ENCODE measurements at places on chromosomes 16 and 17.

- DNase-seq, result peak; percentile 93
Measured at GRCh38 chr17:82153745-82154375, 55.8 kb upstream of the FASN start.

GRCh38 chr16:23826528-23827045 is 9.2 kb upstream of the PRKCB start:
- DNase-seq, result no peak

DNA sequence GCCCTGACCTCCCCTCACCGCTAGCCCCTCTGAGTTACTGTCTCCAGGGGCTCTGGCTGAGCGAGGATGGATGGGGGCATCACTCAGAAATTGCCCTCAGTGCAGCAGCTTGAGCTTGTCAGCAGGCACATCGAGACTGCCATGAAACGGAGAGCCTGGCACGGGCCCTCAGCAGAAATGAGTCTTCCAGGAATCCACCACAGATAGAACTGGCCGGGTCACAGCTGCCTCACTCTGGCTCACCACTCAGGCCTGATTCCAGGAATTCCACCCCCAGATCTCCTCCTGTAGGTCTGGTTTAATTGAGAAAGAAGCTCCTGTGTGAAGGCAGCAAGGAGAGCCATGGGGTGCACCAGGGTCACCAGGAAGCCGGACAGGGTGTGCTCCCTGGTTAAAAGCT is 85.5 kb downstream of the GSG1L start:
- no peak for DNase-seq

DNA sequence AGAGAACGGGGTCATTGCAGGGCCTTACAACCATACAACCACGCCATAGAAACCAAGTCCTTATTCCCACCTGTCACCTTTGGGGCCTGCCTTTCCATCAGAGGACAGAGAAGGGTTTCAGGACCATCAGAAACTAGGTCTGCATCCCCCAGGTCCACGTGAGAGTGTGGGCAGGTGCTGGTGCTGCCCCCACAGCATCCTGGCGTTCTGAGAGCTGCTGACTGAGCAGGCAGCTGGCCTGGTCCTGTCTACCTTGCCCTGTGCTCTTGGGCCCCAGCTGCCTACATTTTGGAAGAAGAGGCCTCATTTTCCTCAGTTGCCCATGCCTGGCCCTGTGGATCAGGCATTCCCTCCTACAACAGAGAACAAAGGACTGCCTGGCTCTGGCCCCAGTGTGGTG is 21.6 kb downstream of the ZNF276 start:
- no peak for DNase-seq

- no peak for DNase-seq
Measured at GRCh38 chr17:34624767-34625383, 45.5 kb downstream of the TMEM132E start.

- peak; percentile 68 for DNase-seq
Measured at GRCh38 chr16:68382296-68382718, 66.0 kb downstream of the SMPD3 start.

- no peak for DNase-seq
Measured at GRCh38 chr16:86134802-86135461, 236.0 kb downstream of the IRF8 start.

GRCh38 chr17:980406-981291 is 1.1 kb upstream of the NXN start:
- peak; percentile 63 for DNase-seq

DNA sequence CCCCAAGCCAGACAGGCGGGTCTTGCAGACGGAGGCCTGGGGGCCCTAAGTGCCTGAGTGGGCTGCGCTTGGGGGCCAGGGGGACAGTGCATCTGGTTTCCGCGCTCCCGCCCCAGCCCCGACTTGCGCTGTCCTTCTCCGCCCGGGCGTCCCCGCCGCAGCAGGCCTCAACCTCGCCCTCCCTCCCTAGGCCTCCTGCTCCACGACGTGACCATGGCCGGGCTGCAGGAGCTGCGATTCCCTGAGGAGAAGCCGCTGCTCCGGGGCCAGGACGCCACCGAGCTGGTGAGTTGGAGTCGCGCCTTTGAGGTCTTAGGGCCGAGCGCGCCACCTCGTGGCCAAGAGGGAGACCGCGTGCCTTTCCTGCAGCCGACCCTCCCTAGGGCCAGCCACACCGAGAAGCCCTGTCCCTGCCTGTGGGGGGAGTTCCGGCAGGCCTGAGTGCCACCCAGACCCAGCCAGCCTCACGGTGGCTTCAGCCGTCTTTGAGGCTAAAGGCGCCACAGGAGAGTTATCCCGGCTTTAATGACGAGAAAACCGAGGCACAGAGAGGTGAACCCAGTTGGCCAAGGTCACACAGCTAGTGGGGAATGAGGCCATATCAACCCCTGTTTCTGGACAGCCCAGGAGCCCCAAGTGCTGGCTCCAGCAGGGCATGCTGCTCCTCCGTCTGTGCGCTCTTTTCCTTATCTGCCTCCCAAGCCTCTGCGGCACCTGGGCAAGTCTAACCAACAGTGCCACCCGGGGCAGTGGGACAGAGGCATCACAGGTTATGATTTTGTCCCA is 12.2 kb upstream of the NDRG4 start:
- peak; percentile 78 for DNase-seq

DNA sequence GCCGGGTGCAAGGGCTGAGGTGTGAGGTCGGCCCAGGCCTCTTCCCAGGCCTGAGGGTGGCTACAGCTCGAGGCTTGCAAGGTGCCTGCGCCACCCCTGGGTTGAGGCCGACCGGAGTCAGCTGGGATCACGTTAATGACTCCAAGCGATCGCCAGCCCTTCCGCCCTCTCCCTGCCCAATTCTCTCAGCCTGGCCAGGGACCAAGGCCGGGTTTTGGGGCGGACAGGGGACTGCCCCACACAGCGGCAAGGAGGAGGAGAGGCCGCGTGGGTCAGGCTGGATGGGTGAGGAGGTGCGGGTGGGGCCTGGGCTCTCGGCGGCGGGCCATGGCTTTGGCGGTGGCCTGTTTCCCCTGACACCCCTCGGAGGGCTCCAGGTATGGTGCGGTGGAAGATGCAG is 3.2 kb upstream of the WDR24 start:
- no peak for DNase-seq

GRCh38 chr17:57533684-57534305 is 211.3 kb downstream of the CCDC182 start:
- DNase-seq, result no peak

- no peak for DNase-seq
Measured at GRCh38 chr17:53543472-53543871, 279.3 kb upstream of the KIF2B start.

DNA sequence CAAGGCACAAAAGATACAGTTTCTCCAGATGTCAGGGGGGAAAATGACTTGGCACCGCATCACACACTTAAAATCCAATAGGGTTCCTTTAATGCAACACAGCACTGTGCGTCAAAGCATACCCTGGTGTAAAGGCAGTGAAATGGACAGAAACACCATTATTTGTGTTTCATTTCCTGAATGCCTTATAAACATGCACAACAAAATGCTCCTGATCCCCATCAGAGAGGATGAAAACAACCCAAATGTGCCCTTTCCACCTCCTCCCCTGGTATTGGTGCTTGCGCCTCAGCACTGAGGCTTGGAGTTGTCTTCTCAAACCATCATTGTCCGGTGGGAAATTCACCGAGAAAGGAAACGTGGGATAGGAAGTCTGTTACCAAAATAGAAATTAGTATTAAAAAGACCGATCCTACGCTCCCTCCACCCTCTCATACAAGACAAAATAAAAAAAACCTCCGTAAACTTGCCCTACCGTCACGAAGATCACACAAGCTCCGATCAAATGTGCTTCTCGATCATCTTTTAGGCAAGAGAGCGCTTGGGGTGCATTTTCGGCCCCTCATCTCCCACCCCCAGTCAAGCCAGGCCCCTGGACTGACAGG is 722 bp downstream of the CDC27 start:
- DNase-seq, result no peak

GRCh38 chr16:57045694-57046381 is 46.5 kb upstream of the CPNE2 start:
- DNase-seq, result peak; percentile 76

- no peak for DNase-seq
Measured at GRCh38 chr17:5283571-5284315, 1.7 kb downstream of the RABEP1 start.

DNA sequence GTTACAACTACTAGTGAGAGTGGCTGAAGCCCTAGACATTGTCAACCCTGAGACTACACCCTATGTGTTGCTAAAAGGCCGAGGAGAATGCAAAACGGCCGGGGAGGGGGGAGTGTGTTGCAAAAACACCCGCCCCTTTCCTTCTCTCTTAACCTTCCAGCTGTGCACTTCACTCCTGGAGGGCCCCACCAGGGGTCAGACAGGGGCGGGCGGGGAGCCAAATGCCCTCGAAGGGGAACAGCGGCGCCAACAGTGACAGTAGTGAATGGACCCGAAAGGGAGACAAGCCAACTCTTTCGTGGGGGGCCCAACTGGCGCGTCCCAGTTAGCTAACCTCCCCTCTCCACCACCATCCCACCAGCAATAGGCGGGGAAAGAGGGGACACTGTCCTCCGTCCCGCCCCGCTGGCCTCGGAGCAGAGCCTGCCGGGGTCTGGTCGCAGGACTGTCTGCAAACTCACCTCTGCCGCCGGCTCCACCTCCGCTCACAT is 352 bp downstream of the MARF1 start:
- DNase-seq, result no peak

DNA sequence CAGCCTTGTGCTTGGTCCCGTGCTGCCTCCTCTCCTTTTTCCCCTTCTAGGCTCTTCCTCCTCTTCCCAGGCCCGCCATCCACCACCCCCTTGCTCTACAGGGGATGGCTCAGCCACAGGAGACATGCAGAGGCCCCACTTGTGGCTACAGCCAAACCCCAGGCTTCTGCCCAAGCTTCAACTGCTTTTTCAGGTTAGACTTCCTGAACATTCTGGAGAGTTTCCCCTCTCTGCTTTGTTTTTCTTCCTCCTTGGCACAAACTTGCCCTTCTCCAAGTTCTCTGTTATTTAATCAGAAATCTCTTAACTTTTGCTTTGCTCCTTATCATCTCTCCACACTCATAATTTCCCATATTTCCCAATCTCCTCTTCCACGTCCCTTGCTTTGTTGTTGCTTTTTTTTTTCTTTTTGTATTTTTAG is 18.3 kb upstream of the HAS3 start:
- no peak for DNase-seq

- DNase-seq, result no peak
Measured at GRCh38 chr17:64183815-64184214, 53.9 kb upstream of the ERN1 start.

DNA sequence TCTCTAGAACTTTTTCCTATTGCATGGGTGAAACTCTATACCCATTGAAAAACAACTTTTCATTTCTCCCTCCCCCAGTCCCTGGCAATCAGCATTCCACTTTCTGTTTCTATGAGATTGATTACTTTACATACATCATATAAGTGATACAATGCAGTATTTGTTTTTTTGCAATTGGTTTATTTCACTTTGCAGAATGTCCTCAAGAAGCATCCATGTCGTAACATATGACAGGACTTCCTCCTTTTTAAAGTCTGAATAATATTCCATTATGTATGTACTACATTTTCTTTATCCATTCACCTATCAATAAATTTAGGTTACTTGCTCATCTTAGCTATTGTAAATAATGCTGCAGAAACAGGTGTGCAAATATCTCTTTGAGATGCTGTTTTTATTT is 8.8 kb downstream of the IL21R start:
- no peak for DNase-seq

- no peak for DNase-seq
Measured at GRCh38 chr17:46045639-46046038, 46.6 kb downstream of the STH start.

DNA sequence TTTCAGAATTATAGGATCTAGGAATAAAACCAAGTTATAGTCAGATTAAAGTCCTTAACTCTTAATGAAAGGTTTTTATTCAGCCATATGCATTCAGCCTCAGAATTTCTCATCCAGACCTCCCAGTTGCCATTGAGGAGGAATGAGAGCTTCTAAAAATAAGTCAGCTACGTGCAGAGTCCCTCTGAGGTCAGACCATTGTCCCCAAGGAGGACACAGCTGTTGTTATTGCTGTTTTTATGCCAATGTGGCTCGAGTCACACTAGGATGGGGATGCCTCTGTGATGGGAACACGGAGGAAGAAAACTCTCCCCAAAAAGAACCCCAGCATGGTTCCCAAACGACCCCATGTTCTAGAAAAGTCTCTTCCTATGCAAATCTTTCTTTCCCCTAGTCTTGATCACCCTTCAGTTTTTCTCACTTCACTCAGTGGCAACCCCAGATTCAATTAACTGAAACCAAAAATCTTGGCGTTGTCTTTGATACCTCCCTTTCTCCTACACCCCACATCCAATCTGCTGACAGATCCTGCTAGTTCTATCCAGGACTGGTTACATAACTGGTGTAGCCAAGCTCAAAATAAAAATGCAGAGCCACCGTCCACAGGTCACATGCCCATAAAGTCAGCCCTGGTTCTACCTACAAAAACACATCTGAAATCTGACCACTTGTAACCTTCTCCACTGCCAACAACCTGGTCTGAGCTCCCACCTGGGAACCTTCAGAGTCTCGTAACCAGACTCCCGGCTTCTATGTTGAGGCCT is 138.2 kb upstream of the ERCC4 start:
- no peak for DNase-seq

DNA sequence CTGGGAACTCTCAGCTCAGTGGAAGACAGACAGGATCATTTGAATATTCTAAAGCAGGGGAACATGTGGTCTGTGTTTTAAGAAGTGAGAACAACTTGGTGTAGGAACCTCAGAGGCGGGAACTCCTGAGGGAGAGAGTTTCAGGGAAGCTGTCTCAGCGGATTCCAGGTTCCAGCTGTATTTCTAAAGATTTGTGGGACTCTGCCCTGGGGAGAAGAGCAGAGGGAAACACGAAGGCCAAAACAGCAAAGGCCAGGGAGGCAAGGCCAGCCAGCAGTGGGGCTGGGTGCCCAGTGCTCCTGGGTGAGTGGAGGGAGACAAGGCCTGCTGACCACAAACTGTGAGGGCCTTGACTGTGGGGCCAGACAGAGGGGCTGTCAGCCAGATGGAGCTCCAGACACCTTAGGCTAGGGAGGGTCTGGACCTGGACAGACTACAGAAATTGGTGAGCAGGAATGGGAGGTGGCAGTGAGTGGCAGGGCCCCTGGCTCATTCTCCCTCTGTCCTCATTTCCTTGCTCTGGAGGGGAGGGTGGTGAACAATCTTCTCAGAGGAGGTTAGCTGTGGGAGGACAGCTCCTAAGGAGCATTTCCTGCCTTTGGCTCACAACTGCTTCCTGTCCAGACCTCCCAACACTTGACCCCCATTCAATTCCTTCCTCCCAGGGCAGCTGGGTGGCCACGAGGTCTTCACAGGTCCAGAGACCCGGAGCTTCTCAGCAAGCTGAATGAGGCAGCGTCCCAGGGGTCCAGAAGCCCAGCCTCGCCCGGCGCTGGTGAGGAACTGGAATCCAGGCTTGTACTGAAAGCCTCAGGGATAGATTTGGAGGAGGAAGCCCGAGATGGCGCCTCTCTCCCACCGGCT is 21.0 kb upstream of the FZD2 start:
- no peak for DNase-seq

DNA sequence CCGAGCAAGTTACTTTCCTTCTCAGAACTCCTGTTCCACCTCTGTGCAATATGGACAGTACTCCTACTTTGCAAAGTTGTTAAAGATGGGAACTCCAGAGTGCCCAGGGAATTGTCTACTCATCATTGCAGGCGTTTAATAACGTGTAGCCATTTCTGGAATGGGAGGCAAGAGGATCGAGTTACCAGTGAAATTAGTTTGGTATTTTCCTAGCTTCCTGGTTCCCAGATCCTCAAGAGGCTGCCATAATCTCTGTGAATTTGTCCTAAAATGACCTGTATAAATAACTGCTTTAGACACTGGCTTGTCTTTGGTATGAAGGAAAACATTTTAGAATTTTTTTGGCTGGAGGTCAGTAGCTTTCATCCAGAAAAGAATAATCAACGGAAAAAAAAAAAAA is 27.7 kb downstream of the WWOX start:
- DNase-seq, result no peak

GRCh38 chr16:85420501-85421337 is 192.4 kb upstream of the GSE1 start:
- DNase-seq, result peak; percentile 86
